Upper lobe of left lung (tissue), 6 donors: ENCODE measurements at places on chromosomes 1 and 21.

- DNase-seq: no peak
Observed at GRCh38 chr21:37450445-37450941, 83.9 kb downstream of the DYRK1A start.

DNA sequence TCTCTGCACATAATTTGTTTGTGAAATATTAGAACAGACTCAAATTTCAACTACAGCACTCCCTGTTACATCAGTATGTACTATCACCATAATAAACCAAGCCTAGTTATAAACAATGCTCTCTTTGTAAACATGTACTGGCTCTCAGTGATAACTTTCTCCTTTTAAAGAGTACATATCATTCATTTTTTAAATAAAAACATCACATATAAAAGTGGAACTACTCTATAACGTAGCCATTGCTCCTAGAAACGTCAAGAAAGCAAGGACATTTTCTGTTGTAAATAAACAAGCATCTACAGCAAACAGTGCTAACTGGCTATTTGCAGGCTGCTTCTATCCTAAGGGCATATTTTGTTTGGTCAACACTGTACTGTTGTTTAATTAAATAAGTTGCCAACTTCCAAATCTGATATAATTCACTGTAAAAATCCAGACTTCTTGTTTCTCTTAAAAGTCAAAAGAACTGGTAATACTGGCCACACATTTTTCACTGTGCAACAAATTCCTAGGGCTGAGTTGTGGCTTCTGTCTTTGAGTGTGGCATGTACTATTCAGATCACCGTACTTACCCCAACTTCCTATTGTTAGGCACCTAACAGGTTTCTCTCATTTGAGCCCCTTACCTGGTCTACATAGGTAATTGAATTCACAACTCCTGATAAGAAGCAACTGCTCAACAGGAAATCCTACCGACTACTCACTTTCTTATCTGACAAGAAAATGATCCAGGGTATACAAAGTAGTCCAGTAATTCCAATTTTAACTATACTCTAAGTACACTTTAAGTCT lies 111.9 kb downstream of the DENND1B start:
- no peak for DNase-seq

- peak; percentile 42 for DNase-seq
Observed at GRCh38 chr1:159008744-159009188, 941 bp upstream of the IFI16 start.

DNA sequence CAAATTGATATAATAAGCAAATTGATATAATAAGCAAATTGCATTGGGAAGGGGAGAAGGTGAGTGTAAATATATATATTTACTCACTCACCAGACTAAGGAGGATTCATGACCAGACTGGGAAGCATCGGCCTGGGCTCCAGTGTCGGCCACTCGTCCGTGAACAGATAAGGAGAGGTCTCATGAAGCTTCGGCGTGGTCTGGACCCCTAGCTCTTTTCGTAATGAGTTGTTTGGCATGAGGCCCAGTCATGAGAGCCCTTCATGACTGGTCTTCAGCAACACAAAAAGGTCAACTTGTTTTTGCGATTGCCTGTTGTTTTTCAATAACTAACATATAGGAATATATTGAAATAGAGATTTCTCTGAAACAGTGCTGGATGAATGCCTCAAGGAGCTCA lies 222.9 kb upstream of the KCNK2 start:
- DNase-seq: no peak

DNA sequence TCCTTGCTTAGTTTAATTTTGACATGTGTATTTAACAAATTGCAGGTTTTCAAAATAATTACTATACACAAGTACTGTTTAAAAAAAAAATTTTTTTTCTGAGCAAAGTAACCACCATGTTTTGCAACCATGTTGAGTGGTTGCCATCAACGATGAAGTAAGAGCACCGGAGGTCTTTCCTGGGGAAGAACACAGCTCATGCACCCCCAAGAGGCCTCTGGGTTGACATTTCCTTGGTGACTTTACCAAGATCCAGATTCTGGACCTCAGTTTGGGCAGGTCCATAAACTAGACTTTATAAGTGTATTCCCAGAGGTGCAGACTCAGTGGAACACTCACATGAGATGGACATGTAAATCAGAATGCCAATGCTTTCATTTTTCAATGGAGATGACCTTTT lies 36.8 kb upstream of the RALGPS2 start:
- no peak for DNase-seq
